Anterior cingulate cortex (tissue), 58 donors: ENCODE measurements at places on chromosomes 6 and 20.

GRCh38 chr20:10005885-10006284, 28.9 kb upstream of the ANKEF1 start:
- no peak for DNase-seq

DNA sequence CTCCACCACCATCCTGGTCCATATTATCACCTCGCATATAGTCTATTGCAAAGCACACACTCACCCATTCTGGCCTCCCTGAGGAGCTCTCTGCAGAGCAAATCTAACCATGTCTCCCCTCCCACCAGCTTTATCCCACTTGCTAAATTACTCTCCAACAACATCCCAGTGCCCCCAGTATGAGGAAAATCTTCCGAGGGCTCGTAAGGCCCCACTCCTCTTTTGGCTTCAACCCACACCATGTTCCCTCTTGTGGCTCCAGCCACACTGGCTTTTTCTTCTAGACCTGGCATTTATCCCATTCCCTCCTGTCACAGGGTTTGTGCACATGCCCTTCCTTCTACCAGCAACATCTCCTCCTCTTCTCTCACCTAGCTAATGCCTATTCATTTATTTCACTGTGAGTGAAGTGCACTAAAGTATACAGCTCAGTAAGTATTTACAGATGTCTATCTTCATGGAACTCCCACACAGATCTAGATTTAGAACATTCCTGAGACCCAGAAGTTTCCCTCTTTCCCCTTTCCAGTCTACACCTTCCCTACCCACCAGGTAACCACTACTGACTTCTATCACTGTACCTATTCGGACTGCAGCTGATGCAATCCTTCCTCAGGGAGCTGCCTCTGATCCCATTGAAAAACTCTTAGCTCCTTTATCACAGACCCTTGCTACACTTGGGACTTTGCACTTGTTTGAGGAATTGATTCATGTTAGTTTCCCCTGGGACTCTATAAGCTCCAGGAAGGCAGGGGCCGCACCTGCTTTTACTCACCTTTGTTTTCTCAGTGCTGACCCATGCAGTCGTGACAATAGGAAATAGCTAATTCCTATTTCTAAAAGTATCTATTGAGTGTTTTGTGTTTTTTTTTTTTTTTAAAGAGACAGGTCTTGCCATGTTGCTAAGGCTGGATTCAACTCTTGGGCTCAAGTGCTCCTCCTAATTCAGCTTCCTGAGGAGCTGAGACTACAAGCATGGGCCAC, 15.5 kb downstream of the MRPL14 start:
- DNase-seq: no peak

DNA sequence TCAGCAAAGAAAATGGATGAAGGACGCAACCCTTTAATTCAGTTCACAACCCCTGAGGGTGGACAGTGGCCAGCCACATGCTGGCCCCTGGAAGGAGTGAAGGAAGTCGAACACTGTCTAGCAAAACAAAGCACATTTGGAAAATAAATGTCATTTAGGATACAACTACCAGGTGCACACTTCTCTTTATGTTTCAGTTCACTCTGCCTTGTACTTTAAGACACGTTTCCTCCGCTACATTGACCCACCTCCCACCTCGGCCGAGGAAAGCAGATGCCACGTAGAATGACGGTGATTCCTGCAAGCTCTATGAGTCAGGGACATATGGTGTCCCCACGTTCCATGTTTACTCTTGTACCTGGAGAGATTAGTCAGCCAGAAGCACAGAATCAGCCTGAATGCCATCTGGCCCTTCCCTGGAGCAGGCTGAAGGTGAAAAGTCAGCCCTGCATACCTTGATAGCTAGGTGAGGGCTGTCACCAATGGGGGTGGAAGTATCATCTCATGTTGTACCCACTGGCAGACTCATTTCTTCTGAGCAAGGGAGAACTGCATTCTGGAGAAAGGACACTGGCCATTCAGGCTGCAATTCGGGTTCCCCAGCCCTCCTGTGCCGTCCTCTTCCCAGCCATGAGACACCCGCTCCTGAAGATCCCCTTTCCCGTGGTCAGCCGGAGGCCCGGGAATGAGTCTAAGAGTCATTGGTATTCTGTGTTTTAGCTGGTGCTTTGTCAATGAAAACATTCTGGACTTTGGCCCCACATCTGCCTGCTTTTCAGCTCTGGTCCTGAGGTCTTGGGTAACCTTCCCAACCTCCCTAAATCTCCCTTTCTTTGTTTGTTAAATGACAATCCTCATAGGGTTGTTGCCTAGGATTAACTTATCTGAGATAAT, 60.6 kb downstream of the FOXA2 start:
- DNase-seq: no peak

DNA sequence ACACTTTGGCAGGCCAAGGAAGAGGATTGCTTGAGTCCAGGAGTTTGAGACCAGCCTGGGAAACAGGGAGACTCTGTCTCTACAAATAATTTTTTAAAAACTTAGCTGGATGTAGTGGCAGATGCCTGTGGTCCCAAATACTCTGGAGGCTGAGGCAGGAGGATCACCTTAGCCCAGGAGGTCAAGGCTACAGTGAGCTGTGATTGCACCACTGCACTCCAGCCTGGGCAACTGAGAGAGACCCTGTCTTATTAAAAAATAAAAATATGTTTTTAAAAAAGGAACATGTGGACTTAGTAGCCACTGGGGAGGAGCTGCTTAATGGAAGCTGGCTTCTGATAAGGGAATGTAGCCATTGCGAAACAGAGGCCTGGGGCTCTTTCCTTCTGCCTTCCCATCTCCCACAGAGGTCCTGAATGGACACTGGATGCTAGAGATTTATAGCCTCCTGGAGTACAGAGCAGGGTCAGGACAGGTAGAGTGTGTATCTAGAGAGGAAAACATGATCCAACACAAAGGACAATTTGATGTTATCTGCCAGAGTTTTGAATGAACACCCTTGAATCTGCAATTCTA, 21.7 kb upstream of the GMNN start:
- no peak for DNase-seq

DNA sequence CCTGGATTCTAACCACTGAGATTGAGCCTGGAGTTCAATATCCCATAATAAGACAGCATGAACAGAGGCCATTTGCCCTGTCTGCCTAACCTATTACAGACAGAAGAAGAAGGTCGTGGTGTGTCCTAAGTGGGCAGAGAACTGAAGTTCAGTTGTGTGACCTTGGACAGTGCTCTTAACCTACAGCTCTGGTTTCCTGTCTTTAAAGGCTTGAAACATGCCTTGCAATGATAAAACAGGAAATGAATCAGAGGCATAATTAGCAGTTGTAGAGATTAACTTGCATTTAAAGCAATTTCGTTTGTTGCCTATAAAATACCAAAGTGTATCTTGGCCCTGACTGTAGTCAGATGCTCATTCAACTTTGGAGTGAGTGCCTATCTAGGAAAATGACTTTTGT, 507.2 kb upstream of the CHD6 start:
- no peak for DNase-seq

GRCh38 chr6:111846066-111846465, 27.2 kb downstream of the FYN start:
- no peak for DNase-seq

DNA sequence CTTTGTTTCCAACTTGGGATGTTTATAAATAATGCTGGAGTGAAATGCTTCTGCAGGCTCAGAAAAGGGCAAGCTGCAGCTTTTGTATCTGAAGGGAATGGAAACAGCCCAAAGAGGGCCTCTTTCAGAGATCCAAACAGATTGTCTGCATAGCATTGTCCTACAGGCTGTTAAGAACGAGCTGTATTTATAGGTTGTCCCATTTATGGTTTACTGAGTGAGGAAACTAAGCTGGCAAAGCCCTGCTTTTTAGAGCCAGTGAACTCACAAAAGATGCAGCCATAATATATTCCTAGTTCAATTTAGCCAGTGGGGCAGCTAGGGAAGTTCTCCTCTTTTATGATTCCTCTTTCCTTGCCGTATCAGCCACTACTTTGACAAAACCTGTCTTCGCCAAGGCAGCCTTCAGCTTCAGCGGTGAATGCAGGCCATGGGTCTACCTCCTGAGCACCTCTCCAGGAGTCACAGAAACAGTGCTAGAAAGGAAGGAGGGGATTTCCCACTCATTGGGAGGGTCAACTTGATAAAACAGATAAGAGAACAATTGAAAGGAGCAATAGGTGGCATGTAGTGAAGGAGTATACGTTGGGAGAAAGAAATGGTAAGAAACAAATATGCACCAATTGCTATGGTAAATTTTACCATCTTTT, 15.0 kb downstream of the KIAA0319 start:
- no peak for DNase-seq

- no peak for DNase-seq
These were observed 231.5 kb downstream of the C6orf118 start for GRCh38 chr6:165077876-165078275.

- no peak for DNase-seq
These were observed 563.8 kb upstream of the MARCKS start for GRCh38 chr6:113293423-113293740.

- no peak for DNase-seq
These were observed 431.0 kb upstream of the IRAK1BP1 start for GRCh38 chr6:78436335-78436734.

DNA sequence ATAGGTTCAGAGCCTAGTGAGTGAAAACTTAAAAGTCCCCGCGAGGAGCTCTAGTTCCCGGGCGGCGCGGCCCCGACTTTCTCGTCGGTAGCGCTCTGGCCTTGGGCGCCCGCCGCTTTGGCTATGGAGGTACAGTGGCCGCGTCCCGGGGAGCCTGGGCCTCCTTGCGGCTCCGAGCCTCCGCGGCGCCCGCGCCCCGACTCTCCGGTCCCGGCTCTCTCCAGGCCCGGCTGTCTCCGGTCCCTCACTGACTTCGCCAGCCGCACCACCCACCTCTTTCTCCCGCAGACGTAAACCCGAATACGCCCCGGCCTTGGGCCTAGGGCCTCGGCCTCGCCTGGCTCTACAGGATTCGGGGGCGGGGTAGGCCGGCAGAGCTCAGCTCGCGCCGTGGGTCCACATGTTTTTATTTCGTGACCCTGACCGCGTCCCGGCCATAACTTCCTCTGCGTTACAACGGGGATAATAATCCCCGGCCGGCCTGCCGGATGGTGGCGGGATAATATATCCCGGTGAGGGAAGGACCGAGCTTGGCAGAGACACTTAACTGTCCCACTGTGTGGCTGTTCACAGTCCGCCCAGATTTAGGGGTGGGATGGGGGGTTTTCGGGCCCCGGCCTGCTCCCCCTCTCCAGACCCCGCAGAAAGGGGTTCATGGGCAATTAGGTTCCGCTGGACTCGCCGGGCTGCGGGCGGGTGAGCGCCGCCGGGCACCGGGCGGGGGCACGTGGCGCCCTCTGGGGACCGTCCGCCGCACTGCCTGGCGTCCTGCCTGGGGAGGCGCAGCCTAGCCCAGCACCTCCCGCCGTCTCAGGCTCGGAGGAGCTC, 10.0 kb upstream of the TBX18 start:
- no peak for DNase-seq

DNA sequence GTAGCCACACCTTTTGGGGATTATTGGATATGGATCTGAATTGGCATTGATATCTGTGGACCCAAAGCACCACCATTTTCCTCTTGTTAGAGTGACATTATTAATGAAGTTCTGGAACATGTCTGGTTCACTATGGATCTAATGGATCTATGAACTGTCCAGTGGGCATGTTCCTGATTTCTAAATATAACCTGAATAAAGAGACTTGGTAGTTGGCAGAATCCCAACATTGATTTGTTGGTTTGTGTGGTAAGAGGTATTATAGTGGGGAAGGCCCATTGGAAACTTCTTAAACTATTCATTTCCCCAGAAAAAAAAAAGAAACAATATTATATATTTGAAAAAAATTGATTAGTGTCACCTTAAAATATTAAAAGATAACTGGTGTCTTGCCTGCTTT, 312.6 kb downstream of the HTR1B start:
- no peak for DNase-seq

DNA sequence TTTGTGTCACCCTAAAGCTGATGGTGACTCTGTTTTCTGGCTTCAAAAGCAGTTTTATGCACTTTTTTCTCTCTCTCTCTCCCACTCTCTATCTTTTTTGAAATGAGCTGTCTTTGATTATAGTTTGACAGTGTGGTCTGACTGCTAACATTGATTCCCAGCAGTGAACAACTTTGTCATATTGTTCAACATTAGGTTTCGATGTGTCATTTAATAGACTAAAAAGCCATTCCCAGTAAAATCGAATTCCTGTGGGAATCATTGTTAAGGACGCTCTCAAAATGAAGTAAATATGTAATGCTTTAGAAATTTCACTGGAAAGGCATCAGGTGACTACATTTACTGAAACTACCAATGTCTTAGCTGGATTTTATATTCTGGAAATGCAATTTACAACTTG, 69.9 kb upstream of the FLRT3 start:
- no peak for DNase-seq

- no peak for DNase-seq
These were observed 45.2 kb upstream of the NT5E start for GRCh38 chr6:85404564-85405174.

- no peak for DNase-seq
These were observed 45.6 kb downstream of the FOXO3 start for GRCh38 chr6:108606250-108606690.

GRCh38 chr20:1306316-1307135, 22.4 kb downstream of the SDCBP2 start:
- DNase-seq: no peak

DNA sequence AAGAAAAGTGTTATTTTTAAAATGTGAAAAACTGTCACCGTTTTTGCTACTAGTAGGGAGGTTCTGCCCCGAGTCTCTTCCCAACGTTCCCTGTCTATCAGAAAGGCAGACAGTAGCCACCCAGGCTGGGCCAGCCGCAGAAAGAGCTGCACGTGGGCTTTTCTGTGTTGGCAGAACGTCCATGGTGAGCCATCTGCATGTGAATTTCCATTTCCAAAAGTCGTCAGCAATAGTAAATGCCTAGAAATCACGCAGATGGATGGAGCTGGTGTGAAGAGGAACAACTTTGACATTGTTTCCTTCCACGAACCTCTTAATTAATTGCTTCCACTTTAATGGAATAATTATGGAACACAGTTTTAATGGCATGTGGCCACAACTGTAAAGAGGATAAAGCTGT, 97.5 kb downstream of the FAM120B start:
- peak; percentile 63 for DNase-seq

DNA sequence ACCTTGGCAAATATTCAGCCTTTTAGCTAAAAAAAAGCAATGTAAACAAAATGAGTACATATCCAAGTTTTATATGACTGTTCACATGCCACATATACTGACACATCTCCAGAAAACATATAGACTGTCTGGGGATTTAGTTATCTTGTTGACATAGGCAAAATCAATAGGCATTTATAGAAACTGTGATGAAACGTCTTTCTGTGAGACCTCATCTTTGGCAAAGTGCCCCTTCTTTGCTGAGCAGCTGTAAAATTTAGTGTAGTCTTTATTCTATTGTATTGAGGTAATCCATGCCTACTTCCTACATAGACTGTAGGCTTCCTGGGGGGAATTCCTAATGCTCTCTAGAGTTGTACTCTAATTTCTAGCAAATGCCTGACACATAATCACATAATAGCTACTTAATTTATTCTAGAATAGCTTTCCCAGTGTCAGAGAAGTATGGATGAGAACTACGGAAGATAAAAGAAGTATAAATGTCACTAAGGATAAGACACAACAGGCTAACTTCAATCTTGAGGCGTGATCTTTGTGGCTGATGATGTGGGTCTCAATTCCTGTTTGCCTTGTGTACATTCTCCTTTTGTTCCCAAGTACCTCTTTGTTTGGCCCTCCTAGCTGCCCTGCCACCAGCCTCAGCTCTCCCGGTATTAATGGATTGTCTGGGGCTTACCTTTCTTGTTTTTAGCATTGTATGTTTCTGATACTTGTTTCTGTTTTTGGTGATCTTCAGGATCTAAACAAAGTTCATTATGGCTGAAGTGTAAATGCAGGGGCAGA, 30.6 kb downstream of the PTCHD4 start:
- no peak for DNase-seq
